Adrenal gland (tissue), 19 donors: ENCODE measurements at places on chromosomes 4 and X.

GRCh38 chrX:68755616-68756125 lies 73.2 kb upstream of the EFNB1 start:
- DNase-seq = no peak

DNA sequence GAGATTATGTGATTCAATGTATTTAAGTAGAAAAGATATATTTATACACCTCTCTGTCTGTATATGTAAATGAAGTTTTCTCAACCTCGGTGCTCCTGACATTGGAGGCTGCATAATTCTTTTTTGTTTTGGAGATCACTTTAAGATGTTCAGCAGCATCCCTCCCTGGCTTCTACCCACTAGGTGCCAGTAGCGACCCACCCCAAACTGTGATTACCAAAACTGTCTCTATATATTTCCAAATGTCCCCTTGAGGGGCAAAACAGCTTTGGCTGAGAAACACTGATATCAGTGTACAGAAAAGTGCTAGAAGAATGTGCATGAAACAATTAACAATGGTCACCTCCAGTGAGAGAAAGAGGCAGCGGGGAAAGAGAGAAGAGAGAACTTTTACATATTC lies 51.2 kb downstream of the DCX start:
- DNase-seq = no peak

DNA sequence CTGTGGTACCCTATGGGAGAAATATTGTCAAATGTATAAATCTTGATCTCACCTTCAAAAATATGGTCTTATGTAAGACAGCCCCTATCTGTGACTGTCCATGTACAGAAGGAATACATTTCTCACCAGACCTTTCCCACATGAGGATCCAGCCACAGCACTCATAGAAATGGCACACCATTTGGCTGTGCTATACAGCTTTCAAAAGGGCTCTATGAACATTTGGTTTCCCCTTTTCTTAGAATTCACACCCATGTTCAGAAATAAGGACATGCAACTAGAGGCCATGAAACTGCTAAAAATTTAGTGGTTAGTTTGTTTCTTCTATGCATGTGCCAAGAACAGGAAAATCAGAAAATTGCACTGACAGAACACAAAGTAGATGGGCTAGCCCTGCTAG lies 62.7 kb downstream of the ANTXR2 start:
- DNase-seq = no peak

DNA sequence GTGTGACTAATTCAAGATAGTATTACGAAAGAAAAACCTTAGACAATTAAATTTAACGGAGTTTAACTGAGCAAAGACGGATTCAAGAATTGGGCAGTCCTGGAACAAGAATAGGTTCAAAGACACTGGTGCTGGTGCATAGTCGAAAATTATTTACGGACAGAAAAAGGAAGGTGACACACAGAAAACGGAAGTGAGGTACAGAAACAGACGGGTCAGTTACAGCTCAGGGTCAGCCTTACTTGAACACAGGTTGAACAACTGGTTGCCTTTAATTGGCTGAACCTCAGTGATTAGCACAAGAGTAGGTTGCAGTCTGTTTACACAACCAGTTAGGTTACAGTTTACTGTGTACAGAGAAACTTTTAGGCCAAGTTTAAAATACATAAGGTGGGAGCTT lies 31.5 kb downstream of the KLHL8 start:
- DNase-seq = no peak

GRCh38 chrX:13223868-13224567 lies 95.8 kb downstream of the ATXN3L start:
- no peak for DNase-seq

DNA sequence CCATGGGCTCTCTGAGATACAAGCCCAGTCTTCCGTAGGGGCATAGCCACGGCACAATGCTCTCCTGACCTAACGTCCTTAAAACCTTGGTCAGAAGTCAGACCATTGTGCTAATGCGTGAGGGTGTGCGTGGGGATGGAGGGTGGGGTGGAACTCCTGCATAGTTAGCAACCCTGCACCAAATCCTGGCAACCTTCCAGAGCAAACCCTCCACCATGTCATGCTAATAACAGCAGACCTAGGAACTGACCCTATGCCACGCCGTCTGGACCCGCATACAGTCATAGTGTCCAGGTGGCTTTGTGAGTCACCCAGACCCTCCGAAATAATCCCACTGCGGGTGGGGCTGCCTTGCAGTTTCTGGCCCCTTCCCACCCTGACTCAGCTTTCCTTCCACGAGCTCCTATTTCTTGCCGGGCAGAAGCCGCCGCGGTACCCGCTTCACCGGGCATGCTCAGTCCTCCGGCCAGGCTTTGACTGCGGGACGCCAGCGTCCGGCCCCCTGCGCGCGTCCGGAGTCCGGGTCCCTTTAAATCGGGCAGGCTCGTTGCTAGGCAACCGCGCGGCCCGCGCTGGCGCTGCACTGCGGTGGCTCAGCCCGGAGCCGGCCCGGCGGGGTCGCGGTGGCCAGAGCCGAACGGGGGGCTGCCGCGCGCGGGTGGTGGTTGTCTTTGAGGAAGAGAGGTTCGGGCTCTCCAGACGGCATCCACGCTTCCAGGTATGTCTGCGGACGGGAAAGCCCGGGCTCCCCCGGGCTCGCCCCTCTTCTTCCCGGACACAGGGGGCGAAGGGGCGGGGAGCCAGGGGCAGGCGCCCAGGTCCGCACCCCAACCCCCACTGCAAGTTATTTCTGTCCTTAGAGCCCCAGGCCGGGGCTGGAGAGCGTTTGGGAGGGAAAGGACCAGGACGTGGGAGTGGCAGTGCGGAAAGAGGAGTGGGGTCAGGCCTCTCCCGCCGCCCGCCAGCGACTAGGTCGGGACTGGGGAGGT lies at the start of gene CCDC160:
Gene CCDC160 (plus strand): TSS at position 557 of the 989 bp plus-strand sequence. CDS start 7,619 bp downstream, outside the sequence.
- DNase-seq = peak; percentile 64

- DNase-seq = no peak
Measured at GRCh38 chrX:15841853-15842516, 12.6 kb downstream of the AP1S2 start.
